Activated naive CD4-positive, alpha-beta T cell treated with anti-CD3 and anti-CD28 coated beads, Interleukin-2, amount 50 U/mL, for 16 hours (primary cell): ENCODE measurements at places on chromosomes 5 and 9.

- DNase-seq, result no peak
Measured at GRCh38 chr9:113210815-113211214, 10.3 kb downstream of the FKBP15 start.

DNA sequence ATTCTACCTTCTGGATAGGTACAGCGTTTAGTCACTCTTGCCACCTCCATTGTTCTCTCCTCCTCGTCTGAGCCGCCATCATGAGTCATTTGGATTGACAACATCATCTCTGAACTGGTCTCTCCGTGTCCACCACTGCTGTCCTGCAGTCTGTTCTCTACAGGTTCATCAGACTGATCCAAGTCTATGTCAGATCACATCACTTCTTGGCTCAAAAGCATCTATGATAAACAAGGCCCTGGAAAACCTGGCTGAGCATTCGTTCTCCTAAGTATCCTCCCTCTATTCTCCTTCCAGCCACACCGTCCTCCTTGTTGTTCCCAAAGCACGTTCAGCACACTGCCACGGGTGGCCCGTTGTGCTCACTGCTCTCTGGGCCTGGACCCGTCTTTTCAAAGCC is 50.5 kb downstream of the CTNND2 start:
- no peak for DNase-seq

DNA sequence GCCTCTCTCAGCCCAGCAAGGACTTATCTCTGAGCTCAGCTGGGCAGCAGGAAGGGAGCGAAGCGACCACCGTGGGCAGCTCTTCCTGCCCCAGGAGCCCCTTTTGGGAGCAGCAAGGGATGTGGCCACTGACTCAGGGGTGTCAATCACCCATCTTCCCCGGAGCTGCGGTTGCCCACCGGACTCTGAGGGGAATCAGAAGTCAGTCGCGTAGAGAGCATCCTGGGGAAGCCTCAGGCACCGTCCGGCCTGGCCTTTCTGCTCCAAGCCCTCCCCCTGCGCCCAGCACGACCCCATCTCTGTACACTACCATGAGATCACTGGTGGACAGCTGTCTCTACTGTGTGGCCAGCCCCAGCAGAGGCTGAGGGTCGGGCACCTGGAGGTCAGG is 24.6 kb downstream of the GFI1B start:
- no peak for DNase-seq

GRCh38 chr9:126687930-126688461 is 74.3 kb downstream of the LMX1B start:
- DNase-seq, result no peak

- DNase-seq, result no peak
Measured at GRCh38 chr5:43225649-43226245, 33.7 kb downstream of the NIM1K start.

DNA sequence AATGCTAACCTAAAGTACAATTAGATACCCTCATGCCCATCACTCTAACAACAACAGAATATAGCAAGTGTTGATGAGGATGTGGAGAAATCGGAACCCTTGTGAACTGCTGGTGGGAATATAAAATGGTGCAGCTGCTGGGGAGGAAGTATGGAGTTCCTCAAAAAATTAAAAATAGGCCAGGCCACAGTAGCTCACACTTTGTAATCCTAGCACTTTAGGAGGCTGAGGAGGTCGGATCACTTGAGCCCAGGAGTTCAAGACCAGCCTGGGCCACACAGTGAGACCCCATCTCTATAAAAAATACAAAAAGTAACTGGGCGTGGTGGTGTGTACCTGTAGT is 18.0 kb upstream of the MRNIP start:
- no peak for DNase-seq
